Stimulated activated CD4-positive, alpha-beta T cell treated with anti-CD3 and anti-CD28 coated beads, TNF-alpha, amount 100 ng/mL, for 1 hour (primary cell): ENCODE measurements at places on chromosomes 12 and 14.

DNA sequence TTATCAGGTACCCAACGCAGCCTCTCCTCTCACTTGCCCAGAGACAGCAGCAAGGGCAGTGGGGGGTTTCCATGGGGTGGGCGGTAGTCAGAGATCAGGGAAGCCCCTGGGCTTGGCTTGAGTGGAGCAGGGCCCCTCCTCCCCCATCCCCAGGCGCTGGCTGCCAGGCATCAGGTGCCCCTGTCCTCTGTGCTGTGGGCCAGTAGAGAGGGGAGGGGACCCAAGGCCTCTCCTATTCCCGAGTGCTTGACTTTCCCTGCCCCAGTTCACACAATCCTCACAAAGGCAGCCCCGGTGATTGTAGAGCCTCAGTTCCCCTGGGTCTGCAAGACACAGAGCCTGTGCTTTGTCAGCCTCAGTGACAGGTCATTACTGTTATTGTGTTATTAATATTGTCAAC is 57.7 kb downstream of the MVK start:
- DNase-seq, result no peak

DNA sequence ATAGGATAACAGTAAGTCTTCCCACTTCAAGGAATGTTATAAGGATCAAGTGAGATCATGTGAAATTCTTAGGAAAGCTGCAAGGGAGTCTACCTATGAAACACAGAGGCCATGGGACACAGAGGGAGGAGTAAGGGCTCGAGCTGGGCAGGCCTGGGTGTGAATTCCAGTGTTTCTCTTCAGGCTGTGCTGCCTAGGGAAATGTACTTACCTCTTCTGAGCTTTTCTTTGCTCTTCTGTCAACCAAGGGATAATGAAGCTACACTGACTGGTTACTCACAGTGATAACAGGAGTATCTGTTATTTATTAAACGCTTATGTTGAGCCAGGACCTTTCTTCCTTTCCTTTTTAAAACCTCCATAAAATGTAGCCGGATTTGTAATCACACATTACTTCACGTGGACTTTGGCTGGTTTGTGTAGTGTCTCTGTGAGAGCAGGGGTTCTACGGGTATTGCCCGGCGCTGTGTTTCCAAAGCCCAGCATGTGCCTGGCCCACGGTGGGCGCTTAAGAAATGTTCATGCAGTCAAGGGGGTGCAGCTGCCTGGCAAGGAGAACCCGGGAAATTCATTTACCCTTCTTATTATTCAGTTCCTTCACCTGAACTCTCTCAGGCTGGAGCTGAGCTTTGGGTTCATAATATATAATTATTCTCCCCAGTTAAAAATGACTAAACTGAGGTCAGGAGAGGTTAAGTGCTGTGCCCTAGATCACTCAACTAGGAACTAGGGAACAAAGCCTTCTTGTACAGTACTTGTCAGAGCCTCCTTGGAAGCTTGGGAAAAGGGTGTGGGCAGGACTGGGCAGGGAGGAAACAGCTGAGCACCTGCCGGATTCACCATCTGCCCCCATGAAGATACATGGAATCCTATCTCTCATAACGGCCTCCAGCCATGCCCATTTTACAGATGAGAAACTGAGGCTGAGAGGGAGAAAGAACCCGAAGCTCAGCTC is 214.2 kb downstream of the CACNA1C start:
- DNase-seq, result no peak

- no peak for DNase-seq
Measured at GRCh38 chr12:121873216-121873569, 14.5 kb upstream of the HPD start.

DNA sequence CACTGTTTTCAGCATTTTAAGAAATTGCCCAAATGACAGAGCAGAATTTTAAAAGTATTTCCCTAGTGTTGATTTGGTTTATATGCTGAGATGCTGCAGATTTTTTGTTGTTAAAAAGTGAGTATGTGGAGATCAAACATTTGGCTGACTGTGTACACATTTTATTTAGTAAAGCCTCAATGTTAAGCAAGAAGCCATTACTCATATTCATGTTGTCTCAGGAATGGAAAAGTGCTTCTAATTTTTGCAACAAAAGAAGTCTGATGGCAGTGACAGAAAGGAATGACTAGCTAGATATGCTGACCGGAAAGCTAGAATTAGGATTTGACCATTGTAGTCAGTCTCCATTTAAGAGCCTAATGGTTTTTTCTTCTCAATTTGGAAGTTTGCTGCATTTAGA is 22.5 kb downstream of the SLC38A6 start:
- DNase-seq, result no peak
